AG04450 (cell line): ENCODE measurements at places on chromosomes 12 and 14.

DNA sequence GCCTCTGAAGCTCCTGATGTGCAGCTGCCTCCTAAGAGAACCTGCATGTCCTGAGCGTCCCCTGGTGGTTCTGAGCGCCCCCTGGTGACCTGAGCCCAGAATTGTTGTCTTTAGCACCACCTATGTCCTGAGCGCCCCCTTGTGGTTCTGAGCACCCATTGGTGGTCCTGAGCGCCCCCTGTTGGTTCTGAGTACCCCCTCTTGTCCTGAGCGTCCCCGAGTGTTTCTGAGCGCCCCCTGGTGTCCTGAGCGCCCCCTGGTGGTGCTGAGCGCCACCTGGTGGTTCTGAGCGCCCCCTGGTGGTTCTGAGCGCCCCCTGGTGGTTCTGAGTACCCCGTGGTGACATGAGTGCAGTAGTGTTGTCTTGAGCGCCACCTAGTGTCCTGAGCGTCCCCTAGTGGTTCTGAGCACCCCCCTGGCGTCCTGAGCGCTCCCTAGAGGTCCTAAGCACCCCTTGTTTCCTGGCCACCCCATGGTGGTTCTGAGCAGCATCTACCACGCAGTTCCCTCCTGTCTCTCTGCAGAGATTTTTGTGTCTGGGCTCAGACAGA lies 782.5 kb downstream of the TMEM121 start:
- no peak for DNase-seq

GRCh38 chr14:51360592-51360991 lies 120.5 kb downstream of the TMX1 start:
- DNase-seq = no peak

GRCh38 chr12:12992418-12993130 lies 7.5 kb downstream of the HEBP1 start:
- DNase-seq = peak; percentile 93

- no peak for DNase-seq
These were observed 115.4 kb downstream of the SOX5 start for GRCh38 chr12:23834076-23834475.

DNA sequence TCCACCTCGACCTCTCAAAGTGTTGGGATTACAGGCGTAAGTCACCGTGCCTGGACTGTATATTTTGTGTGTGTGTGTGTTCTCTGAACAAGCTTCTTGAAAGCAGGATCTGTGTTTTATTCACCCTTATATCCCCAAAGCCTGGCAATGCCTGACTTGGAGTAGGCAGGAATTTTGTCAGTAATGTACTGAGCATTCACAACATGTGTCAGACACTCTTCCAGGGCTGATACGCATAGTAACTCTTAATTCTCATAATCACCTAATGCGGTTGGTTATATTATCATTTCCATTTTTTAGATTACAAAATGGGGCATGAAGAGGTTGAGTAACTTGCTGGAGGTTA lies 50.4 kb upstream of the PLEKHG3 start:
- no peak for DNase-seq

GRCh38 chr14:101518611-101519473 lies 42.5 kb upstream of the DIO3 start:
- no peak for DNase-seq

DNA sequence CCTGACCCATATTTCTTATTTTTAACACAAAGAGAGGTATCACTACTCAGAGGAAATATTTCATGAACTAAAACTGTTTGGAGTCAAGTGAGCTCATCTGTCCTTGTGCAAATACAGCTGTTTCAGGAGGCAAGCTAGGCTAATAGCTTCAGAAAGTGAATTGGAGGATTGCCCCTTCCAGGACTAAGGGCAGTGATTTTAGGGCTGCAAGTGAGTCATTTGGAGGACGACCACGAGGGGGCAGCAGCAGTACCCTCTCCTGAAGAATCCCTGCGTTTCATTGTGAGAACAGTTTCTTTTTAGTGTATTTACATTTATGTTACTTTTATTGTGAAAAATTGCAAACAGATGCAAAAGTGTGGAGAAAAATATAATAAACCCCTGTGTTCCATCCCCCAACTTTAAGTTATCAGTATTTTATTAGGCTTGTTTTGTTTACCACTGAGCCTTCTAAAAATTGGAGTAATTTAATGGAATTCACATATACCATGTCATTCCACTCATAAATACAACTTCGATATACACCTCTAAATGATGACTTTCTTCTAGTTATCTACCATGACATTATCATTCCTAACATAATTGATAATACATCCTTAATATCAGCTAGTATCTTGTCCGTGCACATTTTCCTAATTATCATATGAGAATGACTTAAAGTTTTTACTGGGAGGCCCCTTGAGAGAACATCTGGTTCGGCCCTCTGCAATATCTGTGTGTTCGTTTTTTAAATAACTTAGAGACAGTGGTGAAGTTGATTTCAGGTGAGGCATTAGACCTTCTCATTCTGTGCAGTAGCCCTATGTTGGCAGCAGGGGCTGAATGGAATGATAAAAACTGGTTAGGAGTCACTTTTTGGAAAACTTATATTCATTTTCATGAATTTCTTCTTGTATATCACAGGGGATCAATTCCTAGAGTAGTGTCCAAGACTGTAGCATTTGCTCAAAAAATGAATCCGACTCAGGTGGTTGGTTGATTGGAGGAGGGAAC lies 13.7 kb downstream of the FOXJ2 start:
- peak; percentile 82 for DNase-seq

DNA sequence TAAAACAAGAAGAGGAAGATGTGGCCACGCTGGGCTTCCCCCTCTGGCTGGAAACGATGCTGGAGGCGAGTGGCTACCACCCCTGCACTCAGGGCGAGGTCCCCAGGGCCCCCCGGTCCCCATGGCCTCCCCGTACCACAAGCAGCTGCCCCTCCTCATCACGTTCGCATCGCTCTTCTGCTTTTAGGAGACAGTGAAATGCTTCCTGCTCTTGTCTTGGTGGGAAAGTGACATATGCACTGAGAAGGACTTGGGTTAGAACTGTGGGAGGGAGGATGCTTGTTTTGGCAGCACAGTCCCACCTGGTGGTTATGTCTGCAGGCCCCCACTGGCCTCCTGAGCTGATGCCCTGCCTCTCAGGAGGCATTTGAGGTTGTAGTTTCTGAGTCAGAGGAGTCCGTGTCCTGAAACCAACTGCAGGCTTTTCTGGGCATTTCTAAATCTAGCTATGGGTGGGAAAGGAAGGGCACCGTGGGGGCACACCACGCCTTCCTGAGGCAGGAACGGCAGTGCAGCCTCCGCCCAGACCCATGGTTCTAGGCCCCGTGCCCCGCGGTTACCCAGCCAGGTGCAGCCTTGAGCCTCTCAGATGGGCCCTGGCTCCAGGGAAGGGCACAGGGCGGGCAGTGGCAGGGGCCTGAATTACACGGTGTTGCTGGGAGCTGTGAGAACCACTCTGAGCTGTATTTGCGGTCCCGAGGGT lies 139.3 kb downstream of the ADGRD1 start:
- no peak for DNase-seq

DNA sequence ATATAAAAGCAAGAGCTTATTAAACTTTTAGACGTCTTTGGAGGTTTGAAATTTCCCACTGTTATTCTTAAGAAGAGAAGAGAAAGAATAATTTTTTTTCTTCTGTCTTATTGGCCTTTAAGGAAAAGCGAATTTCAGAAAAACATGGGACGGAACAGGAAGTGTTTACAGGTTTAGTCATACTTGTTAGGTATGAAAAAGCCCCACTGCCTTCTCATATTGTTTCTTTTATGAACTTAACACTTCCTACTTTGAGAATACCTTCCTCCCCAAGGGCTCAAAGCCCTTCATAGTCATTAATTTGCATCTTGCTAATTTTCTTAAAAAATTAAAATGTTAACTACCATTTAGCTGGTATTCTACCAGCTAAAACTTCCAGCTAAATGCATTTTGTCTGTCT lies 82.0 kb downstream of the ETV6 start:
- DNase-seq = no peak

GRCh38 chr12:92552412-92553108 lies 150.2 kb upstream of the PLEKHG7 start:
- no peak for DNase-seq

GRCh38 chr12:66320996-66321395 lies 18.7 kb downstream of the HELB start:
- DNase-seq = no peak

- DNase-seq = peak; percentile 24
These were observed at the start of gene IFI27L2 for GRCh38 chr14:94129111-94129757. Gene IFI27L2, minus strand, starts transcription at chr14:94129604. Its CDS starts 40 bp downstream, at chr14:94129564.

- DNase-seq = no peak
These were observed 156.3 kb upstream of the LRIG3 start for GRCh38 chr12:59076622-59077021.

- no peak for DNase-seq
These were observed 1.6 kb upstream of the ASB2 start for GRCh38 chr14:93977790-93978581.

DNA sequence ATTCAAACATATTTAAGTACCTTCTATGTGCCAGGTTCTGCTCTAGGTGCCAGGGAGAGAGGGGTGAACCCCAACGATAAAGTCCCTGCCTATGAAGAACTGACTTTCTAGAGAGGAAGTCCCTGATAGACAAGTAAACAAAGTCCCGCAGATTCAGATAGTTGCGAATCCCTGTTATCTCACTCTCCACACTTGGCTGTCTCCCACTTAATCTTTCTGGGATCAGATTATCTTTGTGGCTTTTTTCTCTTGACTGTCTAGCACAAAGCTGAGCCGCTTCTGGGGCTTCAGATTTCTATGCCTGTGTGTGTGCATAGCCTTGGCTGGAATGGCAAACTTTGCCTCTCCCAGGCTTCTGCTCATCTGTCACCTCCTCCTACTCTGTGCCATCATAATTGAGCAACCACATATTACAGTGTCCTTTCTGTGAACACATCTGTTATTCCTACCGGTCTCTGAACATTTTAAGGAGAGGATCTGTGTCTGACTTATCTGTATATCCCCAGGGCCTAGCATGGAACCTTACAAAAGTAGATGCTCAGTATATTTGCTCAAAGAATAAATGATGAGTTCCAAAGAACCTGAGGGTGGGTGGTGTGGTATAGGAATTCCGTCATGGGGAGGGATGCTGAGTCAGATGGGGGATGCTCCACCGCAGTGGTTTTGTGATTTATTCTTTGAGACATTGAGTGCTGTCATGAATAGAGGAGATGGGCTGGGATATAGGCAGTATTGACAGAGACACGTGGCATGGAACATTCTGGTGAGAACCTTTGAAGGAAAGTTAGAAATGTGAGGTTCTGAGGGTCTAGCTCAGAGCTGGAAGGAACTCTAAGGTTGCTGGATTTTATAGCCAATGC lies 28.5 kb downstream of the RGS6 start:
- DNase-seq = no peak

DNA sequence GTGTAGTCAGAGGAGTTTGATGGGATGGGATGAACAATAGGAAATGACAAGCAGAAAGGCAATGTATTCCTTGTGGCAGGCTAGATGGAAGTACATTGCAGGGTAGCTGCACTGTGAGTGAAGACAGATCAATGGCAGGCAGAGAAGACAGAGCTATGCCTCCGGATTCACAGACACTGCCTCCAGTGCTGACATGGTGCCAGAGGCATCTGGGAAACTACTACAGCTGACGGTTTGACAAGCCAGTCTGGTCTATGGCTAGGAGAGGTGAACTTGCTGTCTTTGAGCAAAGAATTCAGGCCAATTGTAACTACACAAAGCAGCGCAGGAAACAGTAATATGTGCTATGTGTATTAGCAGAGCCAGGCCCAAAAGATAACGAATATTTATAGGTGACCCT lies 193.5 kb downstream of the DIO2 start:
- no peak for DNase-seq

DNA sequence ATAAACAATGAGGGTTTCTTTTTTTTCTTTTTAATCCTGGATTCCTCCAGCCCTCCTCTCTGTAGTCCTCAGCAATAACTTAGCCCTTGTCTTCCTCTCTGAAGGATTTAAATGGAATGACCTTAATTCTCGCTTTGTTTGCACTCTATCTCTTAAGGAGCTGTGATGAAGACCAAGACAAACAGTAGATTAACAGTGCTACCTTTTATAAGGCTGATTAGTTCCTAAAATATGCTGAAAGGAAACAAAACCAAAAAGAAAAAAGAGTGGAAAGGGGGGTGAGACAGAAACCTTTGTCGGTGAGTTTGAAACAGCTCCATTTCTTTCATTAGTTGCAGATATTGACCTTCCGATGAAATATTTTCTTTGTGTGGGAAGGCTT lies 38.7 kb upstream of the PTCSC3 start:
- no peak for DNase-seq

DNA sequence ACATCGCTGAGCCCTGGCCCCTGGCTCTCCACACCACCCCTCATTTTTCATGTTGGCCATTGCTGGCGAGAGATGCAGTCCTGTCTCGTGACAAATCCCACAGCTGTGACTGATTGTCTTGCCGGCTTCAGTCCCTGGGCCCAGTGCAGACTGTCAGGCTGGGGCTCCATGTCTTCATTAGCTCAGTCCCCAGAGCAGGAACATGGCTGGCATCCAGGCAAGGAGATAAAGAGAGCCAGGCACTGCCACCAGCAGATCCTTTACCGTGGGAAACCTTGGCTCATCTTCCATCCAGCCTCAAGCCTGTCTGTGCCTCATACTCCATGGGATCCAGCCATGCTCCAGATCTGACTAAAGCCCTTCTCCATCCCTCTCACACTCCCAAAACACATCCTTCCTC lies 284.7 kb upstream of the FKBP4 start:
- DNase-seq = no peak

DNA sequence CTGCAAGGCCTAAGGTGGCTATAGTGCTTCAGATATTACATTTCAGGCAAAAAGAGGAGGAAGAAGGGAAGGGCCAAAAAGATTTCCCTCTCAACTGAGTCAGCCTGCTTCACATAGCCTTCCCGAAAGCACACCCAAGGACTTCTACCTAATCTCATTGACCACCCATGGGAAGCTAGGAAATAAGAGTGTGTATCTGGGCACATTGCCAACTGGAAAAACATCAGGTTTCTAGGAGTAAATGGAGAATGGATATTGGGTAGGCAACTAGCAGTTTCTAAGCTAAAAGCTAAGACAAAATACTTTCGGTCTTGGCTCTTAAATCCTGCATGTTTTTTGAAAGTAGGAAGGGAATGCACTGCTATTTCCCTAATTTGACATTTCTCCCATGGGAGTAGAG lies 221.7 kb upstream of the GRIP1 start:
- DNase-seq = no peak

DNA sequence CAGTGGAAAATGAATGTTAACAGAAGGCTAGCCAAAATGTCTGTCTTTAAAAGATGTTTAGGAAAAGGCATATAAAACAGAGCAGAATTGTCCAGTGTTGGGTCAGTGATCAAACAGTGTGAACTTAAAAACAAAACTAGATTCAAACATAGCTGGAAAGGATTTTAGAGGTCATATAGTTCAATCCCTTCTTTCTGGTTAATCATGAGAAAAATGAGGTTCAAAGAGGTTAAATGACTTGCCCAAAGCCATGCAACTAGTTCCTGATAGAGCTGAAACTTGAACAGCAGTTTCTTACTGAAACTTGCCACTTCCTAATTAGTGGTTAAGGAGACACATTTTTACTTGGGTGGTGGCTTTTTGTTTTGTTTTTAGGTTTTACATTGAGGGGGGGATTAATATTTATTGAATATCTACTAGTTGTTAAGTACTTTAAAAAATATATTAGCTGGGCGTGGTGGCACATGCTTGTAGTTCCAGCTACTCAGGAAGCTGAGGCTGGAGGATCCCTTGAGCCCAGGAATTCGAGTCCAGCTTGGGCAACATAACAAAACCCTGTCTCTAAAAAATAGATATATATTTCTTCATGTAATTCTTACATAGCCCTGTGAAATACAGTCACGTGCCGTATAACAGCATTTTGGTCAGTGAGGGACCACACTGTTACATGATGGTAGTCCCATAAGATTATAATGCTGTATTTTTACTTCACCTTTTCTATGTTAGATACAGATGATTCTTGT lies 20.4 kb downstream of the ACVR1B start:
- no peak for DNase-seq
